ENCODE measurements at places on chromosomes 3 and 15. TPM values are rescaled to one million over a fixed set of nuclear protein-coding genes. Genes with fewer than 3 reads are reported as not detected.

GRCh38 chr3:14281053-14281452 is 102.4 kb downstream of the LSM3 start:
- no peak for DNase-seq

DNA sequence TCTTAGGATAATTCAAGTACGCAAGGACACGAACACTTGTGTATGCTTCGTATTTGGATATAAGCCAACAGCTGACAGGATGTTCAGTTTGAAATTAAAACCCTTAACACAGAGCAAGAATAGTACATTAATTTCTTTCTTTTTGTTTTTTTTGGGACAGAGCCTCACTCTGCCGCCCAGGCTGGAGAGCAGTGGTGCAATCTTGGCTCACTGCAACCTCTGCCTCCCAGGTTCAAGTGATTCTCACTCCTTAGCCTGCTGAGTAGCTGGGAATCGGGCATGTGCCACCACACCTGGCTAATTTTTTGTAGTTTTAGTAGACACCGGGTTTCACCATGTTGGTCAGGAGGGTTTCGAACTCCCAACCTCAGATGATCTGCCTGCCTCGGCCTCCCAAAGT is 32.4 kb downstream of the TOMM70 start:
- DNase-seq, result no peak

GRCh38 chr15:70539409-70539808 is 223.9 kb downstream of the UACA start:
- DNase-seq, result no peak

- DNase-seq, result no peak
These were observed 72.8 kb downstream of the KLF15 start for GRCh38 chr3:126284258-126284904.

- DNase-seq, result no peak
These were observed 116.8 kb downstream of the TMEM266 start for GRCh38 chr15:76176487-76177085.

DNA sequence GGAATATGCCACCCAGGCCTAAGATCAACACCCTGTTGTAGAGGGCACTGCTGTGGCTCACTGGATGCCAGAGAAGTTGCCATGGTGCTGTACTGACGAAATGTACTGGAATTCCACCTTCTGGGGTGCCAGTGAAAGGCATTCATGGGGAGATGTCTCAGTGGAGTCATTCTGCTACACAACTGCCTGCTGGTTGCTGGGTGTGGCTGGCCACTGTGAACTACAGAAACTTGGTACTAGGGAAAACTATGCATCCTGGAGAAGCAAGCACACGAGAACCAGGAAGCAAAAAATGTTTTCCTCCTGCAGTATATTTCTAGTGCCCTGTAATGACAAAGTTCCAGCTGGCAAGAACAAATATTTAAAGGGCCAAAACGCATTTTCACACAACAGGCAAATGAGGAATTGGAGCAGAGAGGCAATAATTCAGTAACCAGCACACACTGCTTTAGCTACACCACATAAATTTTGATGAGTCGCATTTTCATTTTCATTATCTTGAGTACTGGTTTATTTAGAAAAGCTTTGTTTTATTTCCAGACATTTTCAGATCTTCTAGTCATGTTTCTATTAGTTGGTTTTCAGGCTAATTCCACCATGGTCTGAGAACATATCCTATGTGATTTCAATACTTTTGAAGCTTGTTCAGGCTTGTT is 18.3 kb upstream of the RFX7 start:
- no peak for DNase-seq

GRCh38 chr3:182597621-182598041 is 195.7 kb upstream of the ATP11B start:
- no peak for DNase-seq

DNA sequence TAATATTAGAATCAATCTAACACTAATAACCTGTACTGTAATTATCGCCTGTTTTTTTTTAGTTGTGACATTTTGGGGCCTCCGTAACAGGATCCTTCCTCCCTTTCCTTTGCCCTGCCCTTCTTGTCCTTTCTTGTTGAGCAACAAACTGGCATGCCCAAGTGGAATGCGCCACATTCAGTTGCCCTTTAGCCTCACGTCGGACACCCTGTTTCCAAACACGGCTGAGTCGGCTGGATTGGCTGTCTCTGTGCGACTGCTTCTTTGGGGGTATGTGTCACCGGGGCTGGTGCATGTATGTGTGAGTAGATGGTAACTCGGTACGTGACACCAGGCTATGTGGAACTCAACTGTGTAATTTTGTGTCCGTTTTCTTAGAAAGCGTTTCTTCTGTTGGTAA is 24.1 kb downstream of the TRAK1 start:
- DNase-seq, result no peak

GRCh38 chr3:40847551-40847992 is 322.8 kb downstream of the ZNF621 start:
- no peak for DNase-seq

DNA sequence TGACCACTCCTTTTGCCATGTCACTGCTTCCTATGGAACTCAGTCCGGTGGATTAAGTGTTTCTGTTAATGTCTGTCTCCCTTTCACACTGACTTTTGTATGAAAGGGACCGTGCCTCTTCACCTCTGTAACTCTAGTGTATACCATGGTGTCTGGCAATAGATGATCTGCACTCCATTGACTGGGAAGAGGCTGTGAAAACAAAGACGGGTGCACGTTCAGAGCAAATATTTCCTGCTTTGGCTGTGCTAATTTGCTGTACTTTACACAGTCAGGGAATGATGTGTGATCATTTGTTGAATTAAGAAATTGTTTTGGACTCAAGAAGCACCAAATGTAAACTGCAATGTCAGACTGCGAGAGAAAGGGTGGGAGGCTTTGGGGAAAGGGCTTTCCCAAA is 315.2 kb downstream of the RORA start:
- DNase-seq, result no peak

- DNase-seq, result no peak
These were observed 11.0 kb downstream of the ISL2 start for GRCh38 chr15:76347482-76348055.

DNA sequence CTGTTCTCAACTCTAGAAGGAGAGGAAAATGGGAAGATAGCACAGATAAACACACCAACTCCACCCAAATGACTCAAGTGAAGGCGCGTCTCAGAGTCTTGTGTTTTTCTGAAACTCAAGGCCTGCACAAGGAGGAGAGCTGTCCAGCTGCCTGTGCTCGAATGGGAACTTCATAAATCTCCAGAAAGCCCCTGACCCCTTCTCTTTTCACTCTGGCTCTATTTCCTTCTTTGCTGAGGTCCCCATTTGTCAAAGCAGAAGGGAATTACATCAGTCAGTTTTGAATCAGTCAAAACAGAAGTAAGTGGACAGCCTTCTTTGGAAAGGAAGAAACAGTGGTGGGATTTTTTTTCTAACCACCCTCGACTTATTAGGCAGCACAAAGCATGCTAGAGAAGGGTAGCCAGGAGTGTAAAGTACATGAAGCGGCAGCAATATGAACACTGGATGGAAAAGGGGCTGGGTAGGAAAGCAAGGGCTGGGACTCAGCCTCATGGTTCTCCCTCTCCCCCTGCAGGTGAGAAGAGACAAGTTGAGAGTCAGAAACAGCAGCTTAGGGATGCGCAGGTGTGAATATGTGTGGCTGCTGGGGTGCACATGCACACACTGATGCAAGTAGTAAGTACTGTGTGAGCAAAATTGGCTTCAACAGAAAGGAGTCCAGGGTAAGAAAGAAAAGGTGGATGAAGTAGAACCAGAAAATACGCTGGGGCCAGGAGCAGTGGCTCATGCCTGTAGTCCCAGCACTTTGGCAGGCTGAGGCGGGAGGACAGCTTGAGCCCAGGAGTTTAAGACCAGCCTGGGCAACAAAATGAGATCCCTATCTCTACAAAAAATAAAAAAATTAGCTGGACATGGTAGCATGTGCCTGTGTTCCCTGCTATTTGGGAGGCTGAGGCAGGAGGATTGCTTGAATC is 36.6 kb upstream of the MAGEF1 start:
- no peak for DNase-seq

NLGN1 gene
- total RNA-seq, result 18.4 TPM

SLC4A7 gene
- 15.0 TPM for total RNA-seq

GXYLT2 gene
- total RNA-seq, result 35.2 TPM

TERC gene
- 3.6 TPM for total RNA-seq

DUOX1 gene
- total RNA-seq, result 0.86 TPM
